Stimulated activated naive CD8-positive, alpha-beta T cell treated with anti-CD3 and anti-CD28 coated beads, Interleukin-15, amount 100 ng/mL, for 72 hours (primary cell): ENCODE measurements at places on chromosomes 3 and 15.

GRCh38 chr3:150104564-150104963 lies 133.9 kb upstream of the PFN2 start:
- DNase-seq, result no peak

GRCh38 chr3:77392181-77392580 lies 352.3 kb downstream of the ROBO2 start:
- DNase-seq, result no peak

GRCh38 chr3:113193719-113194118 lies 17.6 kb upstream of the BOC start:
- no peak for DNase-seq

DNA sequence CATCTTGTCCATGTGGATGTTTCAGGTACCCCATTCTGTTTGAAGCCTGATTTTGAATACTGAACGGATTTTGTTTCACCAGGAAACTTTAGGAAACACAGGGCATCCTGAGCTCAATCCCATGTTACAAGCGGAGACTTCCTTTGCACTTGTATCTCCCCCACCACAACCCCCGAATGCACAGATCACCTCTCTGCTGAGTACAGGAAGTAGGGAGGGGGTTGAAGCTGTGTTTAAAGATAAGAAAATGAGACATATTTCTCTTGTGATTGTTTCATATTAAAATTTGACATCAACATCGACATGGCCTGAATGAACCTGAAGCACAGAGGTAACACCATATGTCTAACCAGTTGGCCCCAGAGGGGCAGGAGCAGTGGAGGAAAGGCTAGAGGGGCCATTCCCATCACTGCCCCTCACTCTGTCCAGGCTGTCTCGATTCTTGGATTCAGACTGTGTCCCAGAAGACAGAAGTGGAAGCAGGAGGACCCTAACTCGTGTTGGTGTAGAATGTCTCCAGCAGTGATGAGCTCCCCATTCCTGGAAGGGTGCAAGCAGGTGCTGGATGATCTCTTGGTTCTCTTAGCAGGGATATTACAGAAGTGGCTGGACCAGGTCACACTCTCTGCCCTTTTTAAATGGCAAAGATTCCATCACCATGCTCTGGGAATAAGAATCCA lies 59.6 kb upstream of the IQSEC1 start:
- DNase-seq, result no peak

DNA sequence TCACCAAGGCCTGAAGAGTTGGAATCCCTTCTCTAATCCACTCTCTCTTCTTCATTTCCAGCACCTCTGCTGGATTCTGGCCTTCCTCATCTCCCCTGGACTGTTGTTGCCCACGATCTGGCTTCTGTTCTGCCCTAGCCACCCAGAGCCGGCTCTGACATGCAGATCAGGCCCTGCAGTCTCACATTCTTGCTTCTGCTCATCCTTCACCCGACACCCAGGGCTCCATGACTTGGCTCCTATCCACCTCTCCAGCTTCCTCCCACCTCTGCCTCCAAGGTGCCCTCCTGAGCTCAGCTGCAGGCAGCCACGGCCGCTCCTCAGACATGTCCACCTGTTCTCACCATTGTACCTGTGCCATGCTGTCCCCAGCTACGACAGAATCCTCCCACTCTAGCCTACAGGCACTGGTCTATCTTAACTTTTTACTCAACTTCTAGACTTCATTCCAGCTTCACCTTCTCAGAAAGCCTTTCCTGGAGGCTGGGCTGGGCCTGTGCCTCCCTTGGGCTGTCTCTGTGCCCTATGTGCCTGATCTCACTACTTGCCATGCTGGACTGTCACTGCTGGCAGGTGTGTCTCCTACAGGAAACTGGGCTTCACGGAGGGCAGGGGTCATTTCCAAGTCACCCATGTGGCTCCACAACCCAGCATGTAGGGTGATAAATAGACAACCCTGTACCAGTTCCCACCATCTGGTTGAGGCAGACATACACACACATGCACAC lies 16.0 kb upstream of the TBC1D21 start:
- no peak for DNase-seq

GRCh38 chr15:69474846-69475455 lies 22.3 kb downstream of the RPLP1 start:
- no peak for DNase-seq

DNA sequence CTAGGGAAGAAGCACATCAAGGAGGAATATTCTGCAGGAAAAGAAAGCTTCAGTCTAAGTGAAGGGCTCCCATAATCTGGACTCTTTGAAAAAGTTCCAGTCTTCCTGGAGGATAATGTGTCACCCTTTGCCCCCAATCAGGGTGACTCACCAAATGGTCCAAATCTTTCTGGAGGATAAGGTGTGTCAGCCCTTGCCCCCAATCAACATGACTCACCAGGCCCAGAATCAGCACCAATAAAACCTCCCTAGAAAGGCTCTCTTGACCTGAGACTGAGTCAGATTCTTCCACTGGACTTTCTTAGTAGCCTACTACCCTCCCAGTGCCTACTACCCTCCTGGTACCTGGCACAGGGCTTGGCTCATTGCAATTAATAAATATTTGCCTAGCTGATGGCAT lies 9.5 kb upstream of the ARL14 start:
- DNase-seq, result no peak

GRCh38 chr3:152405915-152406802 lies 137.4 kb downstream of the MBNL1 start:
- DNase-seq, result no peak

GRCh38 chr3:47669026-47669749 lies 90.5 kb upstream of the CSPG5 start:
- DNase-seq, result no peak

DNA sequence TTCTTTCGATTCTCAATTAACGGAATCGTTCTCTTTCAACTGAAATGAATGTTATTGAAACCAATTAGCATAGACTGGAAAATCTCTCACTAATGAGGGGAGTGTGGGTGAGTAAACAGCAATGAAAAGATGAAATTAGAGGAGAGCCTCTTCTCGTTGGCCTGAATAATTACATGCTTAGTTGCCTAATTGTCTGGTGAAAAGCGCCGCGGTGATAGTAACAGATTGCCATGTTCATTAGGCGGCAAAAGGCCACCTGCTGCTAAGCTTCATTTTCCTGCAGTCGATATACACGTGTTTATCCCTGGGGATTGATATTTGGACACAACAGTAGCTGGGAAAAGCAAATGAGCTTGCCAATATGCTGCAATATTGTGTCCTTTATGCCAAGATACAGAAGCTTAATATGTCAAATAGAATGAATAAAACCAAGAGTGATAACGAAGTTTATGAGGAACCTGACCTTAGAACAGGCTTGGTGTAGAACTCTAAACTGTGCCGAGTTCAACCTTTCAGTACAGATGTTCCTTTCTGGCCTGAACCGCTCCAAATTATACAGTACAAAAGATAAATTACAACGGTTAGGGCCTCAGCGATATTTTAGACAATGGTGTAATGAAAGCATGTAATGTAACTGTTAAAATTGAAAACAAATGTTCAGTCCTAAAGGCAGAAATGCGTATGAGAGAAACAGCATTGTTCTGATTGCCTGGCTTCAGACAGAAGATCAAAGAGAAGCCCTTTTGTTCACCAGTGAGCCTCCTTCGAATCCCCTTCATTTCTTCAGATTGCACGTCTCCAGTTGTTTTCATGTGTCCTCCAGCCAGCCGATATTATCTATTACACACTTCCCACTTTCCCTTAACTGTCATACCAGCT lies 185.2 kb downstream of the SHOX2 start:
- no peak for DNase-seq

GRCh38 chr15:83112233-83112955 lies 4.9 kb downstream of the TM6SF1 start:
- DNase-seq, result no peak

DNA sequence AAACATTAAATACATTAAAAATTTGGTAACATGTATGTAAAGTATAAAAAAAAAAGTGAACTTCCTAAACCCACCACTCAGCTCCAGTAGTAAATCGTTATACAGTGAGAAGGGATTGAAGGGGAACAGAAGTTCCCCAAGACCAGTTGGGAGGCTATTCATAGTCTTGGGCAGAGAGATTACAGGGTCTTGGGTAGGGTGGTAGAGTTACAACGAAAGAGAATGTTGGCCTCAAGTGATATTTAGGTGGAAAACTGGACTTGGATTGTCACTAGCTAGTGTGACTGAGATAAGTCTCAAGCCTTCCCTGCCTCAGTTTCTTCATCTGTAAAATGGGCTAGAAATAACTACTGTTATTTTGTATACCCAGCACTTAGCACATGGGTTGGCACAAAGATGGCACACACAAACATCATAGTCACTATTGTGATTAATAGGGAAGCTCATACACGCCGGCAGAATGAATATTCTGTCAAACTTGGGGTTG lies 431 bp upstream of the YEATS2 start:
- no peak for DNase-seq

DNA sequence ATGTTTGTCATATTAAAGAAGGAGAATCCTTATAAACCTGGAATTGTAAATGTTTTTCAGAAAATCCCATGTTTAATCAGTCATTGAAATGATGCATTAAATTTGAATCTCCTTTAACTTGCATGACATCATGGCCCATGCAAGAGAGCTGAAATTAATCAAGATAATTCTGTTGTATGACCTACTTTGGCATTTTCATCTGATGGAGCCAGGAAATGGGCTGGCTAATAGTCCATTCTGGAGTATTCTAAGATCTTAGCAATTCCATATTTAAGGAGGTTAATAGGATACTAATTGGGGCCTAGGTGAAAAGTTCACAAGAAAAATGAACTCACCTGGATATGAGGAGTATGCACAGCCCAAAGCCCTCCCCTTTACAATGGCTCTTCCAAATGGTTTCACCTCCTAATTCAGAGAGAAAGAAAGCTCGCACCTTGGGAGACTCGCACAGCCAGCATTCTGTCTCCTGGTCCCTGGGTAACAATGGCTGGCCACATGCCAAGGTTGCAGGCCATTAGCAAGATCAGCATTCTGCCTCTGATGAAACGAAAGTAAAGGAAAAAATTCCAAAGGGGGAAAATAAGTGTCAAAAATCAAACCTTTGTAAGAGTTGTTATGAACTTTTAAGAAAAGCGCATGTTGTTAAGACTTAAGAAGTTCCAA lies 786.4 kb downstream of the MCTP2 start:
- no peak for DNase-seq

- no peak for DNase-seq
Measured at GRCh38 chr15:97140216-97140615, 809.7 kb downstream of the NR2F2 start.
